ENCODE measurements at places on chromosomes 16 and 17.

- DNase-seq: no peak
These were observed at the start of the genes CCDC78 and HAGHL for GRCh38 chr16:726438-727290. Gene CCDC78 (minus strand): TSS chr16:726443. CDS start chr16:726367, 76 bp downstream. Gene HAGHL (plus strand): TSS chr16:727106. CDS start chr16:727510, 404 bp downstream.

DNA sequence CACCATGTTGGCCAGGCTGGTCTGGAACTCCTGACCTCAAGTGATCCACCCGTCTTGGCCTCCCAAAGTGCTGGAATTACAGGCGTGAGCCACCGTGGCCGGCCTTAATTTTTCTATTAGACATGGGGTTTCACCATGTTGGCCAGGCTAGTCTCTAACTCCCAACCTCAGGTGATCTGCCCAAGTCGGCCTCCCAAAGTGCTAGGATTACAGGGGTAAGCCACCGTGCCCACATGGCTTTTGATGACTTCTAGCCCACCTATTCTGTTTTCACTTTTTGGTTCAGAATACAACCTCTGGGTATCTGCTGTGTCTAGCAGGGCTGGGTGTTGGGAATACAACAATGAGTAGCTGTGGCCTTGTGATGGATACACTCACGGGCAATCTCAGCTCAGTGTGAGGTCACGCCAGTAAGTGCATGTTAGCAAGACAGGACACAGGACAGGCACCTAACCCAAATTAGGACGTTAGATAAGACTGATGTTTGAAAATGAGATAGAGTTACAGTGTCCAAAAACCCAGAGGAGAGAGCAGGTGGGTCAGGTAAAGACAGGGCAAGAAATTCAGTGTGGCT lies 14.1 kb upstream of the YWHAE start:
- DNase-seq: no peak

DNA sequence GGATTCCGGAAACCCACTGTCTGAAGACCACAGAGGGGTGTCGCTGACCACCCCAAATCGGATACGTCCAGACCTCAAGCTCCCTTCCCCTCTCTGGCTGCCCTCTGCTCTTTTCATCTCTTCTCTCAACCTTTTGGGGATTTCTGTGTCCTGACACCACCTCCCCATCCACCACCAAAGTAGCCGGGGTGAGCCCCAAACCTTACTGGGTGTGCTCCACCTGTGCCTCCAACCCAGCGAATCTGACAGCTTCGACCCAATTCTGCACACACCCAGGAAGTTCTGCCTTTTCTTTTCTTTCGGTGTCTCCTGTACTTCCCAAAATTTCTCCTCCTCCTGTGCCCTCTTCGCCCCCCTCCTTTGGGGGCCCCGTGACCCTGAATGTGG lies 534 bp downstream of the KCTD11 start:
- no peak for DNase-seq

GRCh38 chr17:1134634-1135324 lies 45.0 kb downstream of the ABR start:
- DNase-seq: no peak

GRCh38 chr17:41810659-41811548 lies 845 bp downstream of the P3H4 start:
- DNase-seq: no peak

GRCh38 chr17:29885031-29885640 lies 44.9 kb downstream of the SSH2 start:
- no peak for DNase-seq

- no peak for DNase-seq
These were observed 10.2 kb downstream of the SMURF2 start for GRCh38 chr17:64651889-64652288.

DNA sequence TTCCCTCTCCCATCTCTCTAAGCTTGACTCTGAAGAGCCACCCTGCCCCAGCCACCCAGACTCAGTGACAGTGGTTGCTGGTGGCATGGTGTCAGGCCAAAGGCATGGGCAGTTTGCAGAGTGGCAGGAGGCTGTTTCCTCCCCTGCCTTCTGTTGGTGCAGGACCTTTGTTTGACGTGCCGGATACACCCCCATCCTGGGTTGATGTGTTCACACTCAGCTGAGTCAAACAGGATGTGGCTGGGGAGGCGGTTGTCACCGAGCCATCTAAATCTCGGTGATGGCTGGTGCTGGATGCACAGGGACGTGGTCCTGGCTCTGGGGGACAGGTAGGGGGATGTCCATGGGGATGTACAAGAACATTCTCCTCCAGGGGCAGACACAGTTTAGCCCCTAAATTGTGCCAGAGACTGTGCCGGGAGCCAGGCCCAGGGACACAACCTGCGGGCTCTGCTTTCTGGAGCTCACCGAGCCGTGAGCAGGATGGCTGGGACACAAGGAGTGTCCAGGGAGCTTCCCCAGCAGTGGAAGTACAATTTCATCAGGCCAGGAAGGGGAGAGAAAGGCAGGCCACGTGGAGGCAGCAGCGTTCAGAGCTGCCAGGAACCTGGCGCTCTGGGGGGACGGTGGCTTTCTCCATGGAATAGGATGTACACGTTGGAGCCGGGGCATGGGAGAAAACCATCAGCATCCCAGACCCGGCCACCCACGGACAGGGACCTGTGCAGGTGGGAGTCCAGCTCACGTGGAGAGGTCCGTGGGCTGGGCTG lies 264.2 kb downstream of the SEC14L1 start:
- DNase-seq: no peak

DNA sequence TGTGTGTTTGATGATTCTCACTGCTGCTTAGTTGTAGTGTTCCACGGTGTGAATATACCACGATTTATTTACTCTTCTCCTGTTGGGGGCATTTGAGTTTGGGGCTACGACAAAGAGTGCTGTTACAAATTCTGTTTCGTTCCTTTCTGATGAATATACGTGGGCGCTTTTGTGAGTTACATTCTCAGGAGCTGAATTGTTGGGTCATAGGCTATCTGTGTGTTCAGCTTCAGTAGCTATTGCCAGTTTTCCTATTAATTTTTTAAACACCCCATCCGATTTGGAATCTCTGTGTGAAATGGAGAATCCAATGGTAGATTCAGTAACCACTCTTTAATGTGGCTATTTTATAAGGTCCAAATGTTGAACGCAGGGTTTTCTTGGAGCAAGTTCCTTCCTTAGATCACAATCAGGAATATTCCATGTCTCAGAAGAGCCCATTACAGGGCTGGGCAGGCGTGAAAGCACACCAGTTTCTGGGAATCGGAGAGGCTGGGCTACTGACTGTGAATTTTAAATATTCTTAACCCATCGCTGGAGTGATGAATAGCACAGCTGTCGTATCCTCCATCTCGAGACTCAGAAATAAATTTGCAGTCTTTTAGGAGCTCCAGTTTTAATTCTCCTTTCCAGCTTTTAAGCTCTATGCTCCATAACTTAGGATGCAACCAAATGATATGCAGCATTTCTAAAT lies 115.9 kb downstream of the PITPNC1 start:
- no peak for DNase-seq

DNA sequence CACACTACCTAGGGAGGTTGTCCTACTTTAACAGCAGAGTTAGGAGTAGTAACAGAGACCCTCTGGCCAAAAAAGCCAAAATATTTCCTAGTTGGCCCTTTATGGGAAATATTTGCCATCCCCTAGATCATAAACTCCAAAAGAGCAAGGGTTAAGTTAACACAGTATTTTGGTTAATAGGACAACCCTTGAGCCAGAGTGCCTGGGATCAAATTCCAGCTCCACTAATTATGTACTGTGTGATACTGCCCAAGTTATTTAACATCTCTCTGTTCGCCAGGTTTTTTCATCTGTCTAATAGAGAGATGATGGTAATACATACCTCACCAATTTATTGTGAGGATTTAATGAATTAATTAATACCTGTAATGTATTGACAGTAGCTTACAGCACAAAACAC lies 767.4 kb downstream of the KCNJ2 start:
- no peak for DNase-seq

DNA sequence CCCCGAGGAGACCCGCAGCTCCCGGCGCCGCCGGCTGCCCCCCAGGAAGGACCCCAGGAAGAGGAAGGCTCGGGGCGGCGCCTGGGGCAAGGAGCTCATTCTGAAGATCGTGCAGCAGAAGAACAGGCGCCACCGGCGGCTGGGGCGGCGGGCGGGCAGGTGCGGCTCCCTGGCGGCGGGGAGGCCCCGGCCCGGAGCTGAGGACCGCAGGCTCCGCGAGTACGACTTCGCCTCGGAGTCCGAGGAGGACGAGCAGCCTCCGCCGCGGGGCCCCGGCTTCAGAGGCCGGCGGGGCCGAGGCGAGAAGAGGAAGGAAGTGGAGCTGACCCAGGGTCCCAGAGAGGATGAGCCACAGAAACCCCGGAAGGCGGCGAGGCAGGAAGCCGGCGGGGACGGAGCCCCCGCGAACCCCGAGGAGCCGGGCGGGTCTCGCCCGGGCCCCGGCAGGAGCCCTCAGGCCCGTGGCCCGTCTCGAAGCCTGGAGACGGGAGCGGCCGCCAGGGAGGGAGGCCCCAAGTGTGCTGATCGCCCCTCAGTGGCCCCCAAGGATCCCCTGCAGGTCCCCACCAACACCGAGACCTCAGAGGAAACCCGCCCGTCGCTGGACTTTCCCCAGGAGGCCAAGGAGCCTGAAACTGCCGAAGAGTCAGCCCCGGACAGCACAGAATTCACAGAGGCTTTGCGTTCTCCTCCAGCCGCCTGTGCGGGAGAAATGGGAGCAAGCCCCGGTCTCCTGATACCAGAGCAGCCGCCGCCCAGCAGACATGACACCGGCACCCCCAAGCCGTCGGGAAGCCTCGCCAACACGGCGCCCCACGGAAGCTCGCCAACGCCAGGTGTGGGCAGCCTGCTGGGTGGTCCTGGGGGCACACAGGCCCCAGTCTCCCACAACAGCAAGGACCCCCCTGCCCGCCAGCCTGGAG lies 22.3 kb upstream of the ZFPM1 start:
- no peak for DNase-seq

GRCh38 chr17:81231766-81232581 lies 6.9 kb downstream of the TEPSIN start:
- DNase-seq: no peak

- DNase-seq: no peak
These were observed 335.1 kb downstream of the GRIN2A start for GRCh38 chr16:9847146-9847545.

GRCh38 chr17:82407255-82407654 lies 10.9 kb upstream of the HEXD start:
- no peak for DNase-seq

GRCh38 chr17:48547808-48548522 lies 3.1 kb upstream of the HOXB2 start:
- no peak for DNase-seq
